NCI-H1694 (cell line): ENCODE measurements at places on chromosomes 11 and 22.

DNA sequence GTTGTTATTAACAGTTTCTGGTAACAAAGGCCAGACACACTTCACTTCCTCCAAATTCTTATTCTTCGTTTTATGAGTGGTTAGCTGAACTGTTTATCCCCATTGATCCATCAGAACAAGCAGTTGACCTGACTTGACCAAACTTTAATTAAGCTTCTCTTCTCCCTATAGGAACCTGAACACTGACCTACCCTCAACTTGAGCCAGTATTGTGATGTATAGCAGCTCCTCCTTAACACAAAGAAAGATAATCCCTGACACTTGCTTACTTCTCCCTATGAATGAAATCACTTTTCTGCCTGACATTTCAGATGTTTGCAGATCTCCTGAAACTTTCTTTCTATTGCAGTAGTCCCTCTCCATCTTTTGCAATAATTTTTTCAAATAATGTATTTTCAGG lies 41.9 kb downstream of the ANO5 start:
- no peak for DNase-seq

- DNase-seq: no peak
Measured at GRCh38 chr11:128299132-128299726, 288.1 kb downstream of the ETS1 start.

GRCh38 chr11:61158691-61159381 lies 2.4 kb downstream of the VPS37C start:
- DNase-seq: no peak

DNA sequence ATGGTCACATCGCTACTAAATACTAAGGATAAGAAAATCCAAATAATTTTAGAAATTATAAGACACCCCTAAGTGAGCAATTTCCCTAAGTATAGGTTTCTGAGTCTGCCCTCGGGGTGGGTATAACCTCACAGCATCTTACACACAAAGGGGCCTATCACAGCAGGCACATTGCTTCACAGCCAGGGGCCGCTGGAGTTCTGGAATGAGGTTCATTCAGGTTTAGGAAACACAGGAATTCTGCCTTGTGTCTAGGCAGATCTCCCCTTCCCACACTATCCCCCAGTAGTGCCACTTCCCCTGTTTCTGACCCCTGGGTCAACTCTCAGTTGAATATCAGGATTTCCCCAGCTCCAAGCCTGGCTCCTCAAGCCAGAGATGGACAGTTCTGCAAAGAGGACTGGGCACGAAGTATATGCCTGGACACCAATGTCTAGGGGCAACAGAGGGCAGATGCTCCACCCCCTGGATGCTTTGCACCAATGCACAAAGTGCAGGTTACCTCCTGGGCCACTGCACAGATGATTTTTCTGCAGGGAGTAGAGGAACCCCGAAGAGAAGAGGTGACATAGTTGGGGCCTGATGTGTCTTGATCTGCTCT lies 11.4 kb downstream of the TUBA8 start:
- DNase-seq: no peak

DNA sequence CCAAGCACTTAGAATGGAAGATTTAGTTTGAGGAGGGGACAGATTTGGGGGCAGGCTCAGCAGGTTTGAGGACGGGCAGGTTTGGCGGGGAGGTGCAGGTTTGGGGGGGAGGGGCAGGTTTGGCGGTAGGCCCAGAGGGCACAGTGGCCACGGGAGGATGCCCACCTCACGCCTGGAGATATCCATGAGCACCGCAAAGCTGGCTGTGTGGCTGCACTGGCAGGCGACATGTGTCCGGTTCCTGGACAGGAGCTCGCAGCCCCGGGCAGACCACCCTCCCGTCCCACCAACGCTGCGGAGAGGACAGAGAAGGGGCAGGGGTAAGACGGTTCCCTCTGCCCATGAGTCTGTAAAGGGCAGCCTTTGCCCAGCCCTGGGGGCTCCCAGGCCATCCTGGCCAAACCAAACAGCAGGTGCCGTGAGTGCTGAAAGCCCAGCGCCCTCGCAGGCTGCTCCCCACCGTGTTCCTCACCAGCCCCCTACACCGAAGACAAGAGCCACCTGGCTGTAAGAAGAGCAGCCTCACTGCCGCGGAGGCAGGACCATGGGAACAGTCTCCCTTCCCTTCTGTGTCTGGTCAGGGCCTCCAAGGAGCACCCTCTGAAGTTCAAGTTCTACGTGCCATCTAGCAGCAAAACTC lies 43.0 kb downstream of the TRMU start:
- DNase-seq: no peak

DNA sequence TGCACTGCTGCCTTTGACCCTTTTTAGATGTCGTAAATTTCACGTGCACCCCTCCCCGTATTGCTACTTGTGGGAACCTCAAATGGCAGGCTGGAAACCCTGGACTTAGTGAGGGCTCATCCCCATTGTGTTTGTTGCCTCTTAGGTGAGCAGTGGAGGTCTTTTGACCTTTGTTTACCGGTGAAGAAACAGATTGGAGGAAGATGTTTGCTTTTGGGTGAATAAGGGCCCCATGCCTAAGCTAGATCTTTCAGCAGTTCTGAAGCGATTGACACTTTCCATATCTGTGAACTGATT lies 782 bp downstream of the SMARCB1 start:
- no peak for DNase-seq
